Right ventricle myocardium superior (tissue), 1 donor: ENCODE measurements at places on chromosomes 1 and 21.

DNA sequence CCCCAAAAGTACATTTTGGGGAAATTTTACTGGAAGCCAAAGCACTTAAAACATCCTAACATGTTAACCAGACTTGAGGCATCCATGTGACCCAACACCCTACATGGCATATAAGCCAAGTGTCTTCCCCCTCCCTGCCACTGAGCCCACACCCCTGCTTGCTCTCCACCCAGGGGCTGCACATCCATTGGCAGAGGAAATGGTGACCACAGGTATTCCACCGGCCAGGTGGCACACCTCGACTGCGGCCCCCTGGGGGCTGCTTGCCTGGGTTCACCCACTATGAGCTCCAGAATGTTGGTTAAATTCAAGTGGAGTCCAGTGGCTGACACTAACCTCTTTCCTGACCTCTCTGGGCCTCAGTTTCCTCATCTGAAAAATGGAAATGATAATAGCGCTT lies 64.4 kb upstream of the FAM20B start:
- no peak for DNase-seq

DNA sequence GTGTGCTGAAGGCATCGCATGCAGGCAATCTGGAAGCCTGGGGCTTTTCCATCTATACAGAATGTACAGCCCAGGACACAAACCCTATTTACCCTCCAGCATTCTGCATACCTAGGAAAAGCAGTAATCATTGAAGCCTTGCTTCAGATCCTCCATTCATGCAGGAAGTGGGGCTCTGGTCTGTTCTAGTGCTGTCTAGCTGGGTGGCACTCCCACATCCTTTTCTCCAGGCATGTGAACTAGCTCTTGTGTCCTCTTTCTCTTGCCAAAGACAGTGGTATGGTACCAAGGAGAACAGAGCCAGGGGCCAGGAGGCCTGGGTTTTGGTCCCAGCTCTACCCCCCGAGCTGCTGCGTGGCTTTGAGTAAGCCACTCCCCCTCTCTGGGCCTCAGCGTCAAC lies 21.7 kb downstream of the LRP8 start:
- no peak for DNase-seq

- DNase-seq: no peak
These were observed 101.8 kb upstream of the OLFM3 start for GRCh38 chr1:102098536-102098935.

- no peak for DNase-seq
These were observed 41.0 kb upstream of the ST6GALNAC5 start for GRCh38 chr1:76826072-76826845.

DNA sequence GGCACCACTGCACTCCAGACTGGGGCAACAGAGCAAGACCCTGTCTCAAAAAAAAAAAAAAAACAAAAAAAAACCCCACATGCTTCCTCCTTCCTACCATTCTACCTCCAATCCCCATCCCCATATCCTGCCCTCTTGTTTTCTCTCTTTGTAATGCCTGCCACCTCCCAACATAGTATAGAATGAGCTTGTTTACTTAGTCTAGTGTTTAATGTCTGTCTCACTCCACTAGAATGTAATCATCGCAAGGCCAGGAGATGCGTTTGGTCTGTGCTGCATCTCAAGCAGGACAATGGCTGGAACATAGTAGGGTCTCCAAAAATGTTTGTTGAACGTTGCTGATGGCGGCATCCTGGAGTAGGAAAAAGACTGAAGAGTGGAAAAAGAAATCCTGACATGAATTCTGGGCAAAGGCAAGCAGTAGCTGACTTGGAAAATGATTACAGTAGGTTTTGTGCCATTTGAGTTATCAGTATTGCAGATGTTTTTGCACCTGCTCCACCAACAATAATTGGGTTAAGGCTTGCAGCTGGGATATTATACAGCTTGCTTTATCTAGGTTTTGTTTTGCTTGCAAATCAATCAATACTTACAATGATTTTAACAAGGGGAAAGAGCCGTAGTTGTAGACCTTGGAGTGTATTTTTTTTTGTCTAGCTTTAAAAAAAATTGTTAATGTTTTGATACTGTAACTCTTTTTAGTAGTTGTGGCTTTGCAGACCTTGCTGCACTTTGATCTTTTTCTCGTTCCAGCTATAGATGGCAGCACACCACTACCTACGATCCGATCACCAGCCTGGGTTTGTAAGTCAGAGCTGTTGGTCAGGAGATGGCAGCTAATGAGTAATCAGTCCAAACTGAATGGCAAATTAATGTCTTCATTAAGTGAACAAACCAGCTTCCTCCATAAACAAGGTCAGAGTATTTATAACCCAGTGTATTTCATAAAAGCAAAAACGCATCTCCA lies 62.4 kb downstream of the BACH1 start:
- DNase-seq: no peak

DNA sequence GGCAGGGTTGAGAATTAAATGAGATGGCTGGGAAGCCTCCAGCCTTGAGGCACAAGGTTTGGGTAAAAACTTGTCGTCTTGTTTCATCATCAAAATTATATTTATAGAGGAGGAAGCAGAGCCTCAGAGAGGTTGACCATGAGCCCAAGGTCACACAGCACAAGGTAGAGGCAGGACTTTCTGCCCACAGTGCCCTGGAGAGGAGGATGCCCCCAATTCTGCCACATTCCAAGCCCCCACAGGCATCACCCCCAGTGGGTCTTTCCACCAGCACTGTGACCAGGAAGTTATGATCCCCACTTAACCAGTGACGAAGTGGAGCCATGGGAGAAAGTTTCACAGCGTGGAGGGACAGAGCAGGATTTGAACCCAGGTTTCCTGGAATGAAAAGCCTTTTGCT lies 400.0 kb downstream of the MATN1 start:
- no peak for DNase-seq

GRCh38 chr1:156543066-156543465 lies 29.3 kb downstream of the IQGAP3 start:
- no peak for DNase-seq

DNA sequence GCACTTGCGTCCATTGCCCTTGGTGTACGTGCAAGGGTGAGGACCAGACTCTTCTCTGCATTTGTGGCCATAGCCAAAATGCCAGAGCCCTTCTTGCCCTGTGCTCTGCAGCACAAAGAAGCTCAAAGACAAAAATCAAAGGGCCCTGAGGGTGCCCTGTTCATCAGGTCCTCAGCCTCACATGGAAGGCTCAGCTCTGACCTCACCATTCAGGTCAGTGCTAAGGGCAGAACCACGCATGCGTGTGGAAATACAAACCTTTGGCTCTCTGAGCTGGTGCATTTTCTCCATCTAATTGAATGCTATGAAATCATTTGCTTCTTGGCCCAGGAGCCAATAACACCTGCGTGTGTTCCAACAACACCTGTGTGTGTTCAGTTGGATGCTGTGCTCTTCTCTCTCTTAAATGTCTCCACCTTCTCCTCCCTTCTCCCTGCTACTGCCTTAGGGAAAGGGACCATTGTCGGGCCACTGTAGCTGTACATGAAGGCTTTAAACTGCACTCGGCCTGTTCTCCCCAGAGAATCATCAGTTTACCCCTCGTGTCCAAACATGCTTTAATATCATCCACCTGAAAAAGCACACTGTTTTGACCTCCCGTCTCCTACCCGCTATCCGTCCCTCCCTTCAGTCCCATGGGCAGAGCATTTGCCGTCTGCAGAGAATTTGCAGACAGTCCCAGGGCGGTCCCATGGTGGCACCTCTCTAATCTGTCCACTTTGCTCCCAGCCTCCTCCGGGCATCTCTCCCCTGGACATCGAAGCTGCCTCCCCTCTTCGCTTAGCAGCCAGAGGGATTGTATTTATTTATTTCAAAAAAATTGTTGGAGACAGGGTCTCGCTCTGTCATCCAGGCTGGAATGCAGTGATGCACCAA lies 60.6 kb downstream of the EVA1C start:
- DNase-seq: no peak

DNA sequence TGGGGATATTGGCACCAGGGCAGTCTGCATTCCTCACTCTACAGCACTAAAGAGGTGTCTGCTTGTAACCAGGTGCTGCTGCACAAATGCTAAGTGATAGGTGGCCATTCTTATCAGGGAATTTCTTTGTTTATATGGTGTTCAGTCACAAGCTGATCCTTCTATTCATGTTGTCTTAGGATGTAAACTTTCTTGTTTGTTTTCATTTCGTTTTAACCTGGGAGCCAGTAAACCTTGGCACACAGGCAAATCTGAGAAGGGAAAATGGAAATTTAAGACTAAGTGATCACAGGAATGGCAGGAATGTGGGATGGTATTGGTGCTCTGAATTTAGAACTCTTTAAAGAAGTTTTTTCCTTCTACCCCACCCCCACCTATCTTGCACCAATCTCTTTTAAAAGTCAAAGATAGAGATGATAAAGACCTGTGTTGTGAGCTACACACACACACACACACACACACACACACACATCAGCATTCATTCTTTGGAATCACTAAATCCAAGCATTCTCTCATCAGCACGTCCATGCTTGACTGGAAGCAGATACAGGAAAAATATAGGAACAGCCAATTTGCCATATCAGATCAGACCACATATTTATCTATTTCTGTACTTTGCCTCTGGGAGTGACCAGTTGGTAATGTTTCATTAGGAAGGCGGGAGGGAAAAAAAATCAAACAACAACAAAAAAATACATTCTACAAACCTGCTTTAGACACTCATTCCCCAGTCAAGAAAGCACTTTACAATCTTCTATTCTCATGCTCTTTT lies 451.4 kb upstream of the ADGRL2 start:
- DNase-seq: no peak

DNA sequence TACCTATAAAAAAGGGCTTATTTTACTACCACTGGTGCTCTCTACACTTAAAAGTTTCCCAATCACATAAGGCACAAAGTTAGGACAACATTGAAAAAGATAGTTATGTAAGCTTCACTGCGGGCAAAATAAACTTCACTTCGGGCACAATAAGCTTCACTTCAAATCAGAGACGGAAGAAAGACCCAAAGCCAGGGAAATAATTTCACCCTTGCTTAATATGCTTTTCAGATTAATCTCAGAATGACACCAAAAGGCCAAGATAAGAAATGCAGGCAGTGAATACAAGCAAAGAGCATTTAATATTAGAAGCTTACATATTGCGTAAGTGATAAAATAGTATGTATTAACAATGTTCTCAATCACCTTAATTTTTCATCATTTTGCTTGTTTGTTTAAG lies 444.2 kb downstream of the SETD4 start:
- DNase-seq: no peak
